Stimulated activated CD4-positive, alpha-beta T cell treated with anti-CD3 and anti-CD28 coated beads, TNF-alpha, amount 100 ng/mL, for 24 hours (primary cell): ENCODE measurements at places on chromosomes 5 and 9.

DNA sequence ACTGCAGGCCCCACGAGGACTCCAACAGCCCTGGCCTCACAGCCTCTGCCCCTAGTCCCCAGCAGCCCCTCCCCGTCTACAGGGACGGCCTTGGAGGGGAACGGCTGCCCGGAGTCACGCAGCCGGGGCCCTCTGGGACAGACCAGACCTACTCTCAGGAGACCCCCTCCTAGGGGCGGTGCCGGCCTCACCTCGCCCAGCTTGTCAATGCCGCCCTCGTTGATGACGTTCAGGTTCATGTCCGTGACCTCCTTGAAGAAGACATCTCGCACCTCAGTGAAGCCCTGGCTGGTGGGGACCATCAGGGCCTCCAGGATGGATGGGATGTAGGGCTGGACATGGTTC is 58.6 kb downstream of the LRSAM1 start:
- no peak for DNase-seq

DNA sequence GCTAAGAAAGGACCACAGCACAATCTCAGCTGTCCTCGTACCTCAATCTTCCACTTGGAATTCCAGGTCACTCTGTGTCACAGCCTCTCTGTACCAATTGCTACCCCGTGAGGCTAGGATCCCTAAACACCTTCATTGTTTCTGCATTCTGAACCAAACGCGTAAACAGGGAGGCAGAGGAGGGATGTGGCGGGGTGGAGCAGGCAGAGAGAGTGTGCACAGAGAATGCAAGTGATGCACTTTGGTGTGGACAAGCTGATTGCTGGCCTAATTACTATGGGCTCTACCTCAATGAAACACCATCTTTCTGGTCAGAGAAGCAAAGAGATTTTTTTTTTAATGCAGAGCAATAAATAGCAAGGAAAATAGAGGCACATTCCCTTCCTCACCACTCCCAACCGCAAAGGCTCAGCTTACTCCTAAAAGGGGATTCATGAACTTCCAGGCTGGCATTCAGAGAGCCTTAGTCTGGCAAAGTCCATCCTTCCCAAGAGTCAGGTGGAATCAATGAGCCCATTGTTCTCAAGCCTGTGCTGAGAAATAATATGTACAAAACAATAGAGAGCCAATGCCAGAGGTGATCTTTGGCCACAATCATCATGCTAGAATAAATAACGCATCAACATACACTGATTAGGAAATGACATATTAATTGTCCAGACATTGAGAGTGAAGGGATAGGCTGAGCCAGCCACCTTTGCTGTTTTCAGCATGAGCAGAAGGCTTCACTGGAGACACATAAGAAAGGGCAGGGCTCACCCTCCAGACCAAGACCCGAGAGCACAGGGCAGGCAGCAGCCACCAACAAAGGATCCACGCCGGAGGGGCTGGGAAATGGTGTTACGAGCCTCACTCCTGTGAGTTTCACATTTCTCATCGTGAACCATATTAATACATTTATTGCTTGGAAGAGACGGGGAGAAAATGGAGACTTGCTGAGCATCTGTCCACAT is 278.8 kb downstream of the ENC1 start:
- no peak for DNase-seq

DNA sequence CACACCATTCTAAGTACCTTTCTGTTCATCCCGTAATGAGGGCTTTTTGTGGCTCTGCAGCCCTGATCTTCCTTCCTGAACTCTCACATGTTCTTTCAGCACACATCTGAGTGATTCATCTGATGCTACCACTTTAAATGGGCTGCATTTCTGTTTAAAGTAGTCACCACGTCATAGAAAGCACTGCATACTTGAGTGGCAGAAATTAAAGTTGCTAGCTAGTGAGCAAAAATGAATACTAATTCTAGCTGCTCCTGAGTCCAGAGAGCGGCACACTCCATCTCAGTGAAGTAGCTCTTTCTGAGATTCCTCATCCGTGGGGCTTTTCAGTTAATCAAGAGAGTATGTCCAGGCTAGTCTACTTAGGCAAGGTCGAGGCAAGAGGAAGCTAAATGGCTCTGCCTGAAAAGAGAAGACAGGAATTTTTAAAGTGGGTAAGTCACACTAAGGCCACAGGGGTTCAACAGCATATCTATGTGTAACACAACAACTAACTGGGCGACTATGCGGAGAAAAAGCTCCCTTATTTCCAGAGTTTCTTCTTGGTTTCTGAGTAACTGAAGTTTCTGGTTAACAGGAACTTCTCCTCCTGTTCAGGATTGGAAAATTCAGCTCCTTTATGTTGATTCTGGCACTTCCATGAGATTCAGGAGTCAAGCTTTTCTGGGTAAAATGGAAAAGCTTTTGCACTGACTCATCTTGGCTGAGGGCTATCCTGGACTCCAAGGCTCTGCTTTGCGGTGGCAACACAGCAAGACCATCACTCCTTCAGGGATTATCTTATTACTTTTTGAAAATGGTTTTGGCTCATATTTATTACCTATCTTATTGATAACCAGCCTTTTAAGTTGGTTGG is 109.5 kb downstream of the TAF11L14 start:
- DNase-seq = no peak

- DNase-seq = no peak
Observed at GRCh38 chr9:132662152-132662945, 7.4 kb downstream of the DDX31 start.

DNA sequence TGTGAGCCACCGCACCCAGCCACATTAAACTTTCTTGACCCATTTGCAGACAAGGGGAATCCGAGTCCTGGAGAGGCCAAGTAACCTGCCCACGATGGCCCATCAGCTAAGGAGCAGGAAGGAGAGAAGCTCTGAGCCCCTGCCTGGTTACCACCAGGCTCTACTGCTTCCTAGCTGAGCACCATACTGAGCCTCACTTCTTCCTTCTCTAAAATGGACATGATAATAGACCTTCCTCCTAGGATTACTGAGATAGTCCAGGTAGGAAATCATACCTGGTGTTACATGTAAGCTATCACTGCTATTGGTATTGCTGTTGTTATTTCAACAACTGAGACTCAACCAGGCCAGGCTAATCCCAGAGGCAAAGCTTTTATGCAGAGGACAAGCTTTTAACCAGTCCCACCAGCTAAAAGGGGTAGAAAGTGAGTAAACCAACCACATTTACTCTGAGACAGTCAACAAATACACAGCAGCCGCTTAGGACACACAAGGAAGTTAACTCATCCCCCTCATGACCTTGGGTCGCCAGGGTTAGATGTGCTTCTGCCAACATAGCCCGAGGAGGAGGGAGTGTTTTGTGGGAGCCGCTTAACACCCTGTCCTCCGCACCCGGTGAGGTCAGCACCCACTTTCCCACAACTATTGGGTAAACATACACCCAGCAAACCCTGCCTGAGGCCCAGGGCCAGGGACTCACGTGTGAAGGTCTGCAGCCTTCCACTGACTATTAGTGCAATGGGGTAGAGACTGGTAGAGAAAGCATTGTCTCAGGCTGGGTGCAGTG is 20.6 kb upstream of the PTGES start:
- DNase-seq = no peak

- no peak for DNase-seq
Observed at GRCh38 chr9:94649100-94649819, 9.9 kb upstream of the FBP1 start.
